ENCODE measurements at places on chromosomes 5 and 9.

DNA sequence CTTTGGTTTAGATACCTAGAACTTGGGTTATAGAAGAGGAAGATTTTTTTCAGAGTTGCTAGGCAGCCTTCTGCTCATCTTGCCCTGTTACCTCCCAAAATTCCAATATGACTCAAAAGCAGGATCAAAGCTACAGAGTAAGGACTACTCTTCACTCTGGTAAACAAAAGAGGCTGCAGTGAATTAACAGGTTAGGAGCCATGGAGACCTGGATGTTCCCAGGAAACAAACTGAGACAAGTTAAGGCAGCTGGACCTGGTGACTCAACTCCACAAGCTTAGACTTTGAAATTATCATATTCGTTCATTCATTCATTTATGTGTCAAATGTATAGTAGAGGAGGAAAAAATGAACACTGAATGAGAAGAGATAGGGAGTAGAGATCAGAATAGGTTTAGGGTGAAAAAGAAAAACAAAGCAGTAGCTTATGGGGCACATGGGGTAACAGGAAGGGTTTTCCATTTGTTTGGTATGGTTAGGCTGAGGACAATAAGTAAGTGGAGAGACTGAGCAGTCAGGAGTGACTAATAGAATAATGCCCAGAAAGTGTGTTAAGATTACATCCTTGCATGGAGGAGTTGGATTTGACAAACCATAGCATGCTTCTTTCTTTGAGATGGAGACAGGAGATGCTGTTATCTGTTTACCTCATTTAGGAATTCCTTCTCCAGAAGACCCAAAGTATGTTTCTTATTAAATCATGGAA lies 464.0 kb upstream of the ZNF608 start:
- no peak for DNase-seq

DNA sequence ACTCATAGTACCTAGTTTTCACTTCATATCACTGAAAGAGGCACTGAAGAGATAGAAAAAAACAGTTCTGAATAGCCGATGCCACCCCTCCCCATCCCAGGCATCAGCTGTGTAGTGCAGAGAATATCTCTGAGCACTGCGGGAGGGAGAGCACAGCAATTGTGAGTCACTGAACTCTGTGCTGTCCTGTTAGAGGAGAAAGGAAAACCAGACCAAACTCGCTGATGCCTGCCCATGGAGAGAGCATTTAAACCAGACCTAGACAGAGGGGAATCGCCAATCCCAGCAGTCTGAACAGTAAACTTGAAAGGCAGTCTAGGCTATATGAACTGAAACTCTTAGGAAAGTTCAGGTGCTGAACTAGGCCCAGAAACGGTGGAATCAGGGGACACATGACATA lies 120.1 kb upstream of the SLC30A5 start:
- DNase-seq = no peak

DNA sequence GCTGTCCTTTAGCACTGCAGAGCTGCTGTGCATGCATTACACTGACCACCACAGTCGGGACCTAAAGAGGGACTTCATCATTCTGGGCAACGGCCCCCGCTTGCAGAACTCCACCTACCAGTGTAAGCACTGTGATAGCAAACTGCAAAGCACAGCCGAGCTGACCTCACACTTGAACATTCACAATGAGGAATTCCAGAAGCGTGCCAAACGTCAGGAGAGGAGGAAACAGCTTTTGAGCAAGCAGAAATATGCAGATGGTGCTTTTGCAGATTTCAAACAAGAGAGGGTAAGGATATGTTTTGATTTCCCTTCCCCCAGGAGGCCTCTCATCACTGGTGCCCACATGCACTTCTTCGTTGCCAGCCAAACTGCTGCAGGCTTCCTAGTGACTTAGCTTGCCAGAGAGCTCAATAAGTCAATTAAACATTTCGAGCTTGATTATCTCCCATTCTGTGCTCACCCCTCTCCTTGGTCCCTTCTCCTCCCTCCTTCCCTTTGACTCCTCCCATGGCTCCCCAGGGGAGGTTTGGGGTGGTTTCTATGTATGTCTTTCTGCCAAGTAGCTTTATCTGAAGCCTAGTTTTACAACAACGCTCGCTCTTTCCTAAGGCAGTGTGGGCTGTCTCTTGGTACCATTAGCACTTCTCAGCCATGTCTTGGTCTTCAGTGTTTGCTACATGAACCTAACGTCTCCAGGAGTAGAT lies 66.7 kb downstream of the ZNF462 start:
- no peak for DNase-seq

DNA sequence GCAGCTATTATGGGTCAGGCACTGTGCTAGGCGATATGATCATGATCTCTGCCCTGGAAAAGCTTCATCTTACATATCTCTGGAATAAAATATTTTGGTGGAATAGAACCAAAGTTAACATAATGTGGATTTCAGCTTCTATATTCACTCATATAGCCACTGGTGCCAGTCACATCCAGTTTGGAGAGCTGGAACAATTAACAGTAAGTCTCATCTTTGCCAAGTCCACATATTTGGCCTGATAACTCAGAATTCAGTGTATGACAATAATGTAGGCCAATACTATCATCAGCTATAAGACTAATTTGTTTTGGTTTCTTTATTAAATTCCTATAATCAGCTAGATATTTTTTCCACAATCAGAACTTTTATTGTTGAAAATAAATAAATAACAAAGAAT lies 5.9 kb upstream of the FAM13B start:
- DNase-seq = no peak

- no peak for DNase-seq
These were observed 49.4 kb downstream of the TRPM6 start for GRCh38 chr9:74838351-74838750.

Measured in fibroblast of skin of left quadriceps (primary cell).